ENCODE measurements at places on chromosomes 6 and 20. TPM values are rescaled to one million over a fixed set of nuclear protein-coding genes. Genes with fewer than 3 reads are reported as not detected.

- no peak for DNase-seq
Measured at GRCh38 chr20:24877652-24878051, 71.4 kb upstream of the CST7 start.

SPATS1 gene
- total RNA-seq = not detected

DNA sequence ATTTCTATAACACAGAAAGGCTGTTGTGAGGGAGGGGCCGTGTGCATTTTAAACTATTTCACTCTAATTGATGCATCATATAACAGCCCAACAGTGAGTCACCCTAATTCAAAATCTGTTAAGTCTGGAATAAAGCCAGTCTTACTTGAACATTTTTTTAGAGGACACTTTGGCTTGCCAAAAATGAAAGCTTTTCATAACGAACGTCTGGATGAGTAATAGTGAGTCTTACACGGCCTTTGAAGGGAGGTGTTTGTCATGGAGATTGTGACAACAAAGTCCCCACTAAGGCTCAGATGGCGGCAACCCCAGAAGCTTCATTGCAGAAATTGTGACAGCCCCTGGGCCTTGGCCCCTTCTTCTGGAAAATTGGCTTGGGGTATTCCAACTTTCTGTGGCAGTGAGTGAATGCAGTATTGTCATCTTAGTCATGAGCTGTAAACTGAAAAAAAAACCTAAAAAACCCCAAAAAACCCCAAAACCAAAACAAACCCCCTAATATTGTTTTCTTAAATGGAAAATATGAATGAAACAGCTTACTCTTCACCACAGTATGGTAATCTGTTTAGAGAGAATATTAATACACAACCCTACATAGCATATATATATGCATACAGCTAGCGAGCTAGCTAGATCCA lies 92.6 kb upstream of the CLDN20 start:
- no peak for DNase-seq

- no peak for DNase-seq
Measured at GRCh38 chr6:139640921-139641320, 266.5 kb upstream of the CITED2 start.

DNA sequence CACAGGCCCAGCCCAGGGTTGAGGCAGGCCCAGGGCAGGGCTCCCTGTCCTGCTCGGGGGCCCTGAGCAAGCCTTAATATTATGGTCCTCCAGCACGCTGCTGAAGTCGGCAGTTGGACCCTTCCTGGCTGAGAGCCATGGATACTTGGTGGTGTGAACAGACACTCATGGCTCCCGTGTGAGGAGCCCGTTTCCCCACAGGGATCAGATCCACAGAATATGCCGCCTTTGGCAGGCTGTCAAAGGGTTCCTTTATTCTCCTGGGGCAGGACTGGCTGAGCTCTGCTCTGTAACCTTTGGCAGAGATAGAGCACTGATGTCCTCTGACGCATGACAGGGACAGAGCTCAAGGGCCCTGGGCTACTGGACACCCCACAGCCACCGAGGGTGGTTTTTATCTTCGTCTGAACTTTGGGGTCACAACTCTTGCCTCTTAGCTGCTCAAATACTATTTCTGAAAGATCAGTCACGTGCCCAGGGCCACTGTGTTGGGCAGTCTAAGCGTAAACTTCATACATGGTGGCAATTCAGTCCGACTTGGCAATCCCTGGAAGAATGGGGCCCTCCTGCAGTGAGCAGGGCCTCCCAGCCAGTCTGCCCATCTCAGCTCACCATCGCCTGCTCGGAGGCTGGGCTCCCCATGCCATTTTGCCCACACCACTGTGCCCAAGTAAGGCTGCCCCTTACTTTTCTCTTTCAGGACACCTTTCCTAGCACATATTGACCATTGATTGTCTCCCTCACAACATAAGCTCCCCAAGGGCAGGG lies 49.1 kb downstream of the TTI1 start:
- DNase-seq = no peak

GRCh38 chr20:54000914-54001313 lies 69.5 kb downstream of the BCAS1 start:
- DNase-seq = no peak

DNA sequence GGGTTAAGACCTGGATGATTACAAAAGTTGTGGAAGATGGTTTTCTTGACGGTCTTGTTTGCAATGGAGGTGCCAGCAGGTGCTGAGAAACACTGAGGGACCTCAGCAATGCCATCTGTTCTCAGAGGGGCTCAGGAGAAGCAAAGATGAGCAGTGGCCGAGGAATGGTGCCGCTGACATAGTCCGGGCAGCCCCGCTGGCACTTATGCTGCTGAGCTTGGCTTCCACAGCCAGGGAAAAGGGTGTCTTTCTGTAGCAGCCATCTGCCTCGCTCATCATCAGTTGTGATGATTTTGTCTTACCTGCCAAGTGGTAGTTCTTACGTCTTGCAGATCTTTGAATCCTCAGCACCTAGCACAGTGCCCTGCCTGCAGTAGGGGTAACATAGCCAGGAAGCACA lies 55.7 kb downstream of the PPP1R14C start:
- DNase-seq = no peak

DNA sequence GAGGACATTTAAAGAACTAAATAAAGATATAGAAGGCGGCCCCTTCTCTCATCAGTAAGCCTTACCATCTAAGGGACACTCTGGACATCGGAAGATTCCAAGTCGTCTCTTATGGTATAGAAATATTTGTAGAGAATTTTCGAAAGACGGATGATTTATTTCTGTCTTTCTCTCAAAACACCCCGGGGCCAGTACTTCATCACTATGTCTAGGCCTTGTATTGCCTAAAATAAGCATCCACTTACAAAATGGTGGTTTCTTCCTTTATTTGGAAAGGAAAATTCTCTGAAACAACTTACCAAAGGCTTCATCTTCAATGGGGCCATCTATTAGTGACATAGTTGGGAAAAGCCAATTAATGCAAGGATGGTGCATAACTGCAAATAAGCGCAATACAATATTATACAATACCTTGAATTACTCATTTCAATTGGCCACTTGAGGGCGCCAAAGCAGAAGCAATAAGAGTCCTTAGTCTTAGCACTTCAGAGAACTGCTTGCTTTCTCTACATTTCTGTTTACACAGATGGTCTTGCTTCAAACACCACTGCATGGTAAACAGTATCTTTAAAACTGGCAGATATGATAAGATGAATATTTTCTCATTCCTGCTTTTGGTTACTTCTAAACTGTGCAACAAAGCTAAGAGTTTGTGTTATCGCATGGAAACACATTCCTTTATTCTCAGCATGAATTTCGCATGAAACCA lies 113.2 kb downstream of the VIP start:
- peak; percentile 71 for DNase-seq

DNA sequence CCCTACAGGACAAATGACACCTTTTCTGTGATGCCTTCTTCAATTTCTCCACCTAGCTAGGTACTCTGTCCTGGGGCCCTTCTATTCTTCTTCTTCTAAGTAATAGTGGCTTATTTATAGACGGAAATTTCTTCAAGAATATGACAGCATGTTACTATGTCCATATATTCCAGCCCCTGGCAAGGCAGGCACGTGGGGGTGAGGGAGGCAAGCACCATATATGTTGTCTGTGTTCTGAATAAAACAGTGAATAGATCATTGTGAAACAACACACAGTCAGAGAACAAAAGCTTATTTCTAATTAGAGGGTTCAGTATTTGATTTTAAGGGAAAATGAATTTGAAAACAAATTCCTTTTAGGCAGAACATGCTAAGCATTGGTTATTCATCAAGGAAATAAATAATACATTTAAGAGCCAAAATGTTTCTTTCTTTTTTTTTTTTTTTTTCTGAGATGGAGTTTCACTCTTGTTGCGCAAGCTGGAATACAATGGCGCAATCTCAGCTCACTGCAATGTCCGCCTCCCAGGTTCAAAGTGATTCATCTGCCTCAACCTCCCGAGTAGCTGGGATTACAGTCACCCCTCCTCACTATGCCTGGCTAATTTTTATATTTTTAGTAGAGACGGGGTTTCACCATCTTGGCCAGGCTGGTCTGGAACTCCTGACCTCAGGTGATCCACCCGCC lies 6.2 kb downstream of the HEBP2 start:
- no peak for DNase-seq

DNA sequence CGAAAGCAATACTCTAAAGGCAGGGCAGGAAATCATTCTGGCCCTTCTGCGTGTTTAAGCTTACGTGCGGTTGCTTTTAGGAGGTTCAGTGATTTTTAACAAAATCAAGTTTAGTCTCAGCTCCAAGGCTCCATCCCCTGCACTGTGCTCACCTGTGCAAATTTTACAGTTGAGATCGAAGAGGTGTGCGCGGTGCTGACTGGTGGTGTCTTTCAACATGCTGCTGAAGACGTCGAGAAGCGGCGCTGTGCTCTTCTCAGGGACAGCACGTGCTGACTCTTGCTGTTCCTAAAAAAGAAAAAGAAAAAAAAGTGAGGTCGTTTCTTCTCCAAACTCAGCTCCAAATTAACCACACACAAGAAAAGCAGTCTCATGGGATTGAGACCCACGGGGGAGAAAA lies 32.0 kb downstream of the DIDO1 start:
- DNase-seq = no peak

SLC16A10 gene
- total RNA-seq = 7.3 TPM

TMEM217 gene
- total RNA-seq = 1.2 TPM

DNA sequence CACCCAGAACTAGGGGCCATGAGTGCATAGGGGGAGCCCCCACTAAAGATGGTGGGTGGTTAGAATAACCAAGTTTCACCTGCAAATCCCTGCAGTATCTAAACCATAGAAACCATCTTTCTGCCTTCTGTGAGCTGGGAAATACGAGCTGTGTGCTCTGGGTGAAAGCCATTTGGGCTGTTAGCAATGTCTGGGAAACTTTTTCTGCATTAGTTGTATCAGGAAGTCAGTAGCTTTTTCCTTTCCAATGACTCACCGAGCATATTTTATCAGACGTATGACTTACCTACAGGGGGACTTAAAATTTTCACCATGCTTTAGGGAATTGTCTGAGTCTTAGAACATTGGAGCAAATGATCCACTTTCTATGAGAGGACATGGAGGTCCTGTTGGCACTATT lies 584.0 kb downstream of the QKI start:
- no peak for DNase-seq

TMEM74B gene
- total RNA-seq = 2.0 TPM

DUSP15 gene
- 0.59 TPM for total RNA-seq

DNA sequence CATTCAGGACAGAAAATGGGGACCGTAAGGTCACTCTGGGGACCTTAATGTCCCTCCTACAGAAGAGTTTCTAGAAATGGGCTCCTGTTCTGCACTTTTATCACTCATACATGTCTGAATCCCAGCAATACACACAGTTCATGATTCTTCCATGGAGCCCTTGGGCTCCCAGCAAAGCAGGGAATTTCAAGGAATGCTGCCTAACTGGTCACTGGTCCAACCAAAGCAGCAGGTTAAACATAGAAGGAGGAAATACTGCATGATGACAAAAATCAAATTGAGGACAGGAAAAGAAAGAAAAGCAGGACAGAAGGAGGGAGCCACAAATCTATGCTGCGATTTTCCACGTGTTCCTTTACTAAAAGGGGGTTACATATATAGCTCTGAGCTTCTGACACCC lies 300.2 kb downstream of the PTPRT start:
- no peak for DNase-seq

FOXC1 gene
- 0.69 TPM for total RNA-seq

ARMH2 gene
- total RNA-seq = not detected

GRCh38 chr20:35502352-35502751 lies 27.1 kb downstream of the C20orf173 start:
- no peak for DNase-seq

SSTR4 gene
- total RNA-seq = not detected

- DNase-seq = no peak
Measured at GRCh38 chr6:1297746-1298145, 14.2 kb upstream of the FOXQ1 start.

GRCh38 chr6:35794536-35795452 lies 2.3 kb downstream of the CLPS start:
- DNase-seq = no peak

DNA sequence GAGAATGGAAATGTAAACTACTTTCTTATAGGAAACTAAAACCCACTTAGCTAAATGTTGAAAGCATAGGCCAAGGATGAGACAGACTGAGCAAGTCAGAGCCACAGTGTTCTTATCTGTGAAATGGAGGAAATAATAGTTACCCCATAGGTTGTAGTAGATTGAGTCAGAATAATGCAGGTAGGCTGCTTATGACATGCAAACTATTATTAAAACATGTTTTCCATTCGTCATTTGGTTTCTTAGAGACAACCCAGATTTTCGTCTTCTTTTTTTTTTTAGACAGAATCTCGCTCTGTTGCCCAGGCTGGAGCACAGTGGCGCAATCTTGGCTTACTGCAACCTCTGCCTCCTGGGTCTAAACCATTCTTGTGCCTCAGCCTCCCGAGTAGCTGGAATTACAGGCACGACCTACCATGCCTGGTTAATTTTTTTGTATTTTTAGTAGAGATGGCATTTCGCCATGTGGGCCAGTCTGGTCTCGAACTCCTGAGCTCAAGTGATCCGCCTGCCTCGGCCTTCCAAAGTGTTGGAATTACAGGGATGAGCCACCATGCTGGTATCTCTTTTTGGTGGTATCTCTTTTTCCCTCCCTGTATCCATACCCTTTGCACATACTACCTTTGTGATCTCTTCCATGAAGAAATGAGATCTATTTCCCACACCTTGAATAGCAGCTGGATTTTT lies 196.5 kb upstream of the ZNF217 start:
- DNase-seq = no peak

- no peak for DNase-seq
Measured at GRCh38 chr6:155276638-155277037, 12.8 kb downstream of the CLDN20 start.

GRCh38 chr20:62650551-62651284 lies 8.4 kb downstream of the SLCO4A1 start:
- no peak for DNase-seq

OR12D1 gene
- not detected for total RNA-seq

GRCh38 chr20:10673176-10673841 lies 490 bp downstream of the JAG1 start:
- DNase-seq = peak; percentile 42

DNA sequence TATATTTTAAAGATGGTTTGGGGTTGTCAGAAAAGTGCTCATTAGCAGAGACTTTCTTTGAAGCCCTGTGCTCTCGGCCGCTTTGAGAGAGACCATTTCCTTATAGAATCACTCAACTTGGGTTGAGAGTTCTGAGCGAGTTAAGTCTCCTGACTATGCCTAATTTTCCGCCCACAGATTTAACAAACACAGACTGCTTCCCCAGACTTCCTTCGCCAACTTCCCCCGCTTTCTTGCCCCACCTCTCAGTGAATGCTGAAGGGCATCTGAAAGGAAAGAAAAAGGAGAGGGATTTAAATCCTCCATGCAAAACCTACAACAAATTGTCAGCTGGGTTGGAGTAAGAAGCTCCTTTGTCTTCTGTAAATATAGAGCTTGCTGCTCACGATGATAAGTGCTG lies 224.0 kb downstream of the EYA2 start:
- DNase-seq = no peak

SLCO4A1 gene
- 39.7 TPM for total RNA-seq

RIPPLY2 gene
- total RNA-seq = not detected

DNA sequence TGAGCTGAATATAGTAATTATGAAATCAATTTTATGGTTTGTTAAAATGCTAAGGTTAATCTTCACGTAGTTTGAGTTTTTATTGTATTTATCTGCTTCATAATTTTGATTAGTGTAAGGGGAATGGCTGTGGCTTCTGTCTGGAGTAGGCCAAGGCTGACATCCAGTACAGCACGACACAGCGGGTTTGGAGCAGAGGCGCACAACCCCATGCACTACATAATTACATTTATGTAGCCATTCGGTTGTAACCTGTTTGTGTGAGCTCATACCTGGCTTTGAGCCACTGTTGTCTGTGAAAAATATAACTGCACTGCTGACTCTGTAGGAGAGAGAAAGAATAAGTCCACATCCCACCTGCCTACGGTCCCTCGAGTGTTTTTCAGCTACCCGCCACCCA lies 615.5 kb downstream of the EYS start:
- DNase-seq = no peak

CST2 gene
- not detected for total RNA-seq
